ENCODE measurements at places on chromosomes 3 and 15. TPM values are rescaled to one million over a fixed set of nuclear protein-coding genes. Genes with fewer than 3 reads are reported as not detected.

Gene RTP1
- not detected for total RNA-seq

Gene ARIH2
- 110 TPM for total RNA-seq

Gene CDHR4
- not detected for total RNA-seq

Gene CHRNA3
- total RNA-seq, result not detected

Gene CPNE9
- total RNA-seq, result not detected

Gene PLSCR2
- total RNA-seq, result not detected

Gene SLC25A38
- total RNA-seq, result 20.9 TPM

Gene HGD
- 2.0 TPM for total RNA-seq

Gene ACTRT3
- 3.8 TPM for total RNA-seq

Gene KCNAB1
- total RNA-seq, result 12.3 TPM

Gene CLSTN2
- total RNA-seq, result 34.8 TPM

Gene MST1R
- total RNA-seq, result not detected

Gene CLDN1
- not detected for total RNA-seq

Gene LHFPL4
- not detected for total RNA-seq

Gene SENP7
- total RNA-seq, result 40.5 TPM

Gene GABRR3
- total RNA-seq, result not detected

Gene CSNK1G1
- 13.2 TPM for total RNA-seq

Gene LYZL4
- total RNA-seq, result not detected

Gene SGO1
- total RNA-seq, result 1.3 TPM

Gene ZNF385D
- total RNA-seq, result 4.2 TPM

Gene WNT5A
- 1.3 TPM for total RNA-seq

Gene TP53BP1
- 44.0 TPM for total RNA-seq

Gene IGSF11
- total RNA-seq, result not detected

Gene SAMD7
- total RNA-seq, result not detected

Gene NPAP1
- total RNA-seq, result not detected

Gene POPDC2
- 2.3 TPM for total RNA-seq

Gene CRYGS
- total RNA-seq, result 4.9 TPM

Gene C2CD4A
- not detected for total RNA-seq

Gene LRRC58
- 40.5 TPM for total RNA-seq

Gene LRRIQ4
- 0.38 TPM for total RNA-seq

Gene ZNF660
- total RNA-seq, result 3.9 TPM

Gene STAC
- total RNA-seq, result 7.6 TPM

Gene GNAT1
- not detected for total RNA-seq

Gene CCNL1
- total RNA-seq, result 211 TPM

Gene ANXA2
- total RNA-seq, result 1,364 TPM

Gene PLA2G4D
- total RNA-seq, result not detected

Gene SLC12A1
- not detected for total RNA-seq

Gene SLC22A14
- not detected for total RNA-seq

Gene HESX1
- total RNA-seq, result 4.3 TPM

Gene SHC4
- total RNA-seq, result 0.85 TPM
